Fibroblast of skin of right quadriceps (primary cell): ENCODE measurements at places on chromosomes 4 and X.
A peak's percentile ranks its signal among the peaks of the same experiment; 100 is the strongest.

GRCh38 chr4:21819086-21819485, 129.5 kb downstream of the KCNIP4 start:
- peak; percentile 35 for DNase-seq

DNA sequence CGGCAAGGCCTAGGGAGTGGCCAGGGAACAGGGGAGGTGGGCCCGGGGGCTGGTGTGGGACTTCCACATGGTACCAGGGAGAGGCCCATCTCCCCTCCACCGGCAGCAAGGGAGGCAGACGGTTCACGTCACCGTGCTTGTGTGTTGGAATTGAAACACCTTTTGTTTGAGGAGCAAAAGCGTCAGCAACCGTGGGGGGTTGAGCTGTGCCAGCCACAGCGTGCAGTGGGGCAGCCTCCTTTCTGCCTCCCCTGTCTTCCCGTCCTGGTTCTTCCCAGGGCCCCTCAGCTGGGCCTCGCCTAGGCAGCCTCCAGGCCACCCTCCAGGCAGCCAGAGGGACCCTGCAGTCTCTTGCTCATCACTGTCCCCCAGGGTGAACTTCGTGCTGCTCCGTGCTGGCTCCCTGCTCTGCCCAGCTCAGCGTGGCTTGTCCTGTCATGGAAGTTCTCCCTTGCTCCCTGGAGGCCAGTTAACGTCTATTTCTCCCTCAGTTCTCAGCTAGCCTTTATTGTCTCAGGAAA, 32.1 kb upstream of the HGFAC start:
- no peak for DNase-seq

DNA sequence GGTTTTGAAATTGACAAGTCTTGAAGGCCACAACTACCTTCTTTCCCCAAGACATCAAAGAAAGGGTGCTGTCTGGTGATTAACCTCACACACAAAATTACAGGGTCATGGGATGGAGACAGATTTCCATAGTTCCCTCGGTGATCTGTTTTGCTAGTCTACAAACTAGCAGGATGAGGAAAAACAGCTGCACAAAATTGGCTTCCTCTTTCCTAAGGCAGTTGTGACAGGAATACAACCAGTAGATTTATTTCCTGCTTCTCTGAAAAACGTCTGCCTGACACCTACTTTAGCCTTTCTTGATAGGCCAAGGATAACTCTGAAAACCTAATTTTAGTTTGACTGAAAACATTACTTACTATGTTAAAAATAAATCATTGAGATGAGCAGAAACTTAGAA, 39.6 kb downstream of the DKK2 start:
- no peak for DNase-seq

- DNase-seq, result no peak
Measured at GRCh38 chrX:129561453-129561852, 21.4 kb downstream of the OCRL start.

DNA sequence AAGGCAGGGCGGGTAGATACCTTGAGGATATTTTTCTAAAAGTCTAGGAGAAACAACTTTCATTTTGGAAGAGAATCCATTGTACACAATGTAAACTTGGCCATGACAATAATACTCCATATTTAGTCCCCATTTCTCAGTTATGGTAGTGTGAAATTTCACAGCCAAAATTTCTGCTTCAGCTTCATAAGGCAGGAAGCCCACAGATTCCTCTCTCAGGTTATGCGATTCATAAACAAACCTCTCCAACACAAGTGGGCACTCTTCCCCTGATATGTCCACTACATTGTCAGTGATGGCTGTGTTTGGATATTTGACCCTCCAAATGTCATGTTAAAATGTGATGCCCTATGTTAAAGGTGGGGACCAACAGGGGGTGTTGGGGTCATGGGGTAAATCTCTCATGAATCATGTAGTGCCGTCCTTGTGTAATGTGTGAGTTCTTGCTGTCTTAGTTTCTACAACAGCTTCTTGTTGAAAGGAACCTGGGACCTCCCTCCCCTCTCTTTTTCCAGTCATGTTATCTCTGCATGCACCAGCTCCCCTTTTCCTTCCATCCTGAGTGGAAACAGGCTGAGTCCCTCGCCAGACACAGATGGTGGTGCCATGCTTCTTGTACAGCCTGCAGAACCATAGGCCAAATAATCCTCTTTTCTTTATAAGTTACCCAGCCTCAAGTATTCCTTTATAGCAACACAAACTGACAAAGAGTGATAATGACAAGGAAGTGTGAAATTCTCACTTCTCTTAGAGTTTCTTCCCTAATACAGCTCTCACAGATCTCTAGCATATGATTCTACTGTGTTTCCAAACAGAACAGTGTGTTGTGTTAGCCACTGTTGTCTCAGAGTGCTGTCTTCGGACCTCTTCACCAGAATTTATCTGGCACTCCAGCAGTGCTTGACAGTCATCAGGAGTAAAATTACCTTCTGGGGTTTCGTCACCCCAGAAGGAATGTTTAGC, 598.4 kb upstream of the GNPDA2 start:
- no peak for DNase-seq

DNA sequence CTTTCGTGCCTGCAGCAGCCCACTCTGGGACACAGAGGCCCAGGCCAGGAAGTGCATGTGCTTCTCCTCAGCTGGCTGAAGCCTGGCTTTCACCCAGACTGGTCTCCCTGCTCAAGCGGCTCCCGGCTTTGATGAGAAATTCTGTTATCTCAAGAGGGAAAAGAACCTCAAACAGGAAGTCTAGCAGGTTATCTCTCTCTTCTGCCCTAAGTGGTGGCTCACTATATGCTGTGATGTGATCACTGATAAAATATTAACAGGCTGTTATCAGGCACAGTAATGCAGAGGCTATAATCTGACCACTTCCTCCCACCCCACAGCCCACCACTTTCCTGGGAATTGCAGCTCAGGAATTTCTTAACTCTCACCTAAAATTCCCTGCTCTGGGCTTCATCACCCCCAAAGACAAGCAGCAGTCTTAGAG, 13.3 kb downstream of the CLDN2 start:
- no peak for DNase-seq

- DNase-seq, result no peak
Measured at GRCh38 chr4:153138736-153139135, 65.5 kb upstream of the TRIM2 start.

DNA sequence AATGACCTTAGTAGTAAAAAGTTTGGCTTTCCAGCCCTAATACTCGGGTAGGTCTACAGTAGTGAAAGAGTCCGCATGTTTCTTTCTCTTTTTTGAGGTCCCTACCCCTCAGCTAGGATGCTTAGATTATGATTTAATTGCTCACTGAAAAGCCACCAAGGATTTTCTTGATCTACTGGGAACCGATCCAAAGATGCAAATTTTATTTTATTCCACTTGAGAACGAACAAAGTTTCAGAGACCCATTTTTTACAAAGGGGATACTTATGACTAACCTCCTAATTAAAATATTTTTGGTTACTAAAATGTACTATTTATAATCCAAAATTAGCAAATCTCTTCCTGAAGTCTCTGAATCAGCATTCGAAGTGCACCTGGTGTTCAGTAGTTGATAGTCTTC, 14.3 kb upstream of the PDHA2 start:
- no peak for DNase-seq

- DNase-seq, result no peak
Measured at GRCh38 chr4:138588501-138588900, 346.4 kb upstream of the SLC7A11 start.

DNA sequence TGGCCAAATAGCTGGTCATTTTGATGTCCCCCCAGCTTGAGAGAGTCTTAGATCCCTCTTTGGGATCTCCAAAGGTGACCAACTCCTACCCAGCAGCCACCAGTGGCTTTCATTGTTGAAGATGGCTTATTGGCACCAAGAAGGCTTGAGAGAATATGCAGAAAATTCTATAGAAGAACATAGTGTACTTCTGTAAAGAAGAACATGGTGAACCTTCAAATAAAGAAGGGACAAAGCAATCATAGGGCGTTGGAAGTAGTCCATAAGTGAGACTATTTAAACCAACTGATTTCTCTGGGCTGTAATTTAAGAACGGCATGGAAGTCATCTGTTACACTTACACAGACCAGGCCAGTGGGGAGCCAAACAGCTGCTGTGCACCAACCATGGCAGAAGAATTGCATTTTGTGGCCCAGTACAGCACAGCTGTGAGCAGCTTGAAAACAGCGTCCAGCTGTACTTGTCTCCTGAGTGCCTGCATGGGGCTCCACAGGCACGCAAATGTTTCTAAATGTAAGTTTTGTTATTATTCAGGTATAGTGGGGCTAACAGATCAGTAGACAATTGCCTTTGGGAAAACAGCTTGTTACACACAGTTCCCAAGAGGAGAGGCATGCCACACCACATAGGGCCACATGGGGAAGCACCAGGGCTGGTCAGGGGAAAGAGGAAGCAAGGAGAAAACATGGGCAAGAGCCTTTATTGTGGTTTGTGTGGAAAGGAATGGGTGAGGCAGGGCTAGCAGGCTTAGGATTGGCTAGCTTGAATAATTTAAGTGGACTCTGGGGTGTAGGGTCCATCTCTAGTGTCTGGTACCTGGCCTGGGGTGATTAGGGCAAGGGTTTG, 125.0 kb downstream of the ARHGAP6 start:
- no peak for DNase-seq

DNA sequence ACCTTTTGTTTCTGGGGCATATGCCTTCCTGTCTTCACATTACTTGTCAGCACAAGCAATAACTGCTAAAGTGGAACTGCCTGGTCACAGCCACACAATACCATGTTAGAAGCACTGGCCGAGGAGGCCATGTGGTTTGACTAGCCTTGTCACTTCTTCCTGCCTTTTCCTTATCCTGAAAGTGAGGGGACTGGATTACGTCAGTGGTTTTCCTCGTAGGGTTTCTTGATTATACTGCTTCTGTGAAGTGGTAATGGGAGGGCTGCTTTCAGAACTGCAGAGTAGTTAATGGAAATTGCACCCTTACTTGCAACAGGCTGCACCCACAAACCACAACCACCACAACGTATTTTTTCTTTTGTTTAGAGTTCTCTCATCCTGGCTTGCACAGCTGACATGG, 26.6 kb downstream of the ZRSR2 start:
- DNase-seq, result no peak

DNA sequence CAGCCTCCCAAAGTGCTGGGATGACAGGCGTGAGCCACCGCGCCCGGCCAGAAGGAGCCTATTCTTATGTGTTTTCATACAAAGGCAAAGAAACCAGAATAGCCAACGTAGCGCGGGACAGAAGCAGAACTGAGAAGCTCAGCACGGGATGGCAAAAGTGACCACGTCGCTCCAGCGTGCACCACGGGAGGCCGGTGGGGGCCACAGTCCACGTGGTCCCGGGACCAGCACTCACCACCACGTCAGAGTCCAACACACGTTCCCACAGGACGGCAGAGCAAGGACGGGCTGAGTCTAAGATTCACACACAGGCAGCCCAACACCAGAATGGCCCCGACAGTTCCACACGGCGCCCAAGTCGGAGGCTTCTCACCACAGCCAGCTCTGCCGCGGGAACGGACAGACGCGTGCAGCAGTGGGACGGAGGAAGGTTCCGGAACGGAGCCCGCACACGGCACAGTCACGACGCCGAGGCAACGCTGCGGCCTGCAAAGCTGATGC, 18.8 kb upstream of the GTPBP6 start:
- DNase-seq, result no peak

GRCh38 chrX:22666441-22666840, 333.3 kb upstream of the DDX53 start:
- DNase-seq, result peak; percentile 1

DNA sequence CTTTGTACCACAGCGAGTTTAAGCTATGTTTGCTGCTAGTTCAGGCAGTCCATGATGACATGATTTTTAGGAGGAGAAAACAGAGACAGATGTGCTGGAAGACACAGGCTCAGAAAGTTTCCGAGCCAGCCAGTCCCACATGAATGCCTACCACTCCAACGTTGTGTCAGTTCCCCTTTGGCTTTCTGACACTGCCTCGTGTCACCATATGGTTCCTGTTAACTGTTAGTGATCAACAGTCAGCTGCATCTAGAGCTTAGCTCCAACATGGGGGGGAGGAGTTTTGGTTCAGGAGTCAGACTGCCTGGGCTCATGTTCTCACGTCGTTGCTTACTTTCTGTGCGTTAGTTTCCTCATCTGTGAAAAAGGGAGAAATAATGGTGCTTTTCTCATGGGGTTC, 343.7 kb downstream of the MID1IP1 start:
- peak; percentile 12 for DNase-seq

GRCh38 chrX:3252744-3253143, 93.7 kb downstream of the MXRA5 start:
- DNase-seq, result no peak

DNA sequence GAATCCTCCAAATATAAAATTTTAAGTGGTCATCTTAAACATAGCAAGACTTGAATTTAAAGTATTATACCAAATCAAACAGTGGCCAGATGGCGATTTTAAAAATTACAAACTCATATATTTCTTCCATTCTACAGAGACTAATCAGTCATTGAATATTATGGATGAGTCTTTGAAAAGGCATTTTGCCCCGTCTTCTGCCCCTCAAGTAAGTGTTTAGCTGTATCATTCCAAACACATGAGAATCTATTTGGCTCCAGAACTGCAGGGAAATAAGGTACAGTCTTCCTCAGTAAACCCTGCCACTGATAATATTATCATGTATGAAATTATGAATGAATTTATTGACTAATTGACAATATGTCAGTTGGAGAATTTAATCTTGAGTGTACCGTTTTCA, 191.0 kb downstream of the SLC7A11 start:
- DNase-seq, result peak; percentile 69

GRCh38 chr4:175787948-175788347, 24.1 kb downstream of the GPM6A start:
- DNase-seq, result no peak
